Brain microvascular endothelial cell (primary cell): ENCODE measurements at places on chromosomes 7 and 10.

DNA sequence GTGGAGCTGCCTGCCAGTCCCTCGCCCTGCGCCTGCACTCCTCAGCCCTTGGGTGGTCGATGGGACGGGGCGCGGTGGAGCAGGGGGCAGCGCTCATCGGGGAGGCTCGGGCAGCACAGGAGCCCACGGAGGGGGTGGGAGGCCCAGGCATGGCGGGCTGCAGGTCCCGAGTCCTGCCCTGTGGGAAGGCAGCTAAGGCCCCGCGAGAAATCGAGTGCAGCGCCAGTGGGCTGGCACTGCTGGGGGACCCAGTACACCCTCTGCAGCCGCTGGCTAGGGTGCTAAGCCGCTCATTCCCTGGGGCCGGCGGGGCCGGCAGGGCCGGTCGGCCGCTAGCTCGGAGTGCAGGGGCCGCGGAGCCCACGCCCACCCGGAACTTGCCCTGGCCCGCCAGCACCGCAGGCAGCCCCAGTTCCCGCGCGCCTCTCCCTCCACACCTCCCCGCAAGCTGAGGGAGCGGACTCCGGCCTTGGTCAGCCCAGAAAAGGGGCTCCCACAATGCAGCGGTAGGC, 565.9 kb upstream of the NRG3 start:
- DNase-seq: no peak

DNA sequence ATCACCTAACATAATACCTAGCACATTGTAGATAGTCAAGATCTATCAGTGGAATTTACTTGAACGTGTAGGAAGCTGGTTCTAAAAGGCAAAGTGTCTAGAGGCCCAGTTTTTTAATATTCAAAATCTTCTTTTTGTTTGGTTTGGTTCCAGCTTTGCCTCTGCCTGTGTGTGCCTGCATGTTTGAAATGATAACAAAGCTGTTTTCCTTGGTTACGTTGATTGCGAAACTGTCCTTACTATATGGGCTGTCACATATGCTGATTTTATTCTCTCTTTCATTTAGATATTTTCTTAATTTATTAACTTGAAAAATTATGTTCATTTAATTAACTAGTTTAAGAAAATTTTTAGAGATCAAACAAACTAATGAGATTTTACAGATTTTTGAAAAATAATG, 237.3 kb downstream of the SEMA3A start:
- DNase-seq: peak; percentile 56

DNA sequence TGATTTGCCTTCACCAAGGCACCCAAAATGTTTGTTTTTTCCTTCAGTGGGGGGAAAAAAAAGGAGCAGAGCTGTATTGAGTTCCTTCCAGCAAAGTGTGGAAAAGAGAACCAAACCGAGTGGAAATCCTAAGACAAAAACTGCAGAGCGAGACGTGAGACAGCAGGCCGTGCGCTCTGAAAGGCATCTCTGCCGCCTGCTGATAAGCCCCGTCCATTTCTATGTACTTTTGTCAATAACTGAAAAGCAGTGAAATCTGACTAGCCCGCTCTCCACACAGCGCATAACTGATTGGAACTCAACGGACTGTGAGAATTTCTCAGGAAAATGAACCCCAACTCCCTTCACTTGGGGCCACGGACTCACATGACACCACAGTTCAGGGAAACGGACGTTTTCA, 83.2 kb downstream of the COBL start:
- DNase-seq: no peak

DNA sequence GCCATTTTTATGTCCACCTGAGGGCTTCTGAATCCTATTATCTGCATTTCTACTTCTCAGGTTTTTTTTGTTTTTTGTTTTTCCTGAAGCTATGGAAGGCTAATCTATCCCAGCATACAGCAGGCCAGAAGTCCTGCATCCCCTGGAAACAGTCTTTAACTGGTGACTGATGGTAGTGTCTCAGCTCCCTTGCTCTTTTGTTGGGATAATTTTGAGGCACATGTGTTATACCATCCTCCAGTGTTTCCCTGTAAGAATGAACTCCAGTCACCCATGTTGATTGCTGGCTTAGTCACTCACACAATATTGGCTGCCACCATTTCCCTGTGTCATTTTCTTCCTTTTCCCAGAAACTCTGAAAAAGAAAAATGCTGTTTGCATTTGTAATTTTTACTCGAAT, 1094.0 kb upstream of the LRRN3 start:
- DNase-seq: no peak

DNA sequence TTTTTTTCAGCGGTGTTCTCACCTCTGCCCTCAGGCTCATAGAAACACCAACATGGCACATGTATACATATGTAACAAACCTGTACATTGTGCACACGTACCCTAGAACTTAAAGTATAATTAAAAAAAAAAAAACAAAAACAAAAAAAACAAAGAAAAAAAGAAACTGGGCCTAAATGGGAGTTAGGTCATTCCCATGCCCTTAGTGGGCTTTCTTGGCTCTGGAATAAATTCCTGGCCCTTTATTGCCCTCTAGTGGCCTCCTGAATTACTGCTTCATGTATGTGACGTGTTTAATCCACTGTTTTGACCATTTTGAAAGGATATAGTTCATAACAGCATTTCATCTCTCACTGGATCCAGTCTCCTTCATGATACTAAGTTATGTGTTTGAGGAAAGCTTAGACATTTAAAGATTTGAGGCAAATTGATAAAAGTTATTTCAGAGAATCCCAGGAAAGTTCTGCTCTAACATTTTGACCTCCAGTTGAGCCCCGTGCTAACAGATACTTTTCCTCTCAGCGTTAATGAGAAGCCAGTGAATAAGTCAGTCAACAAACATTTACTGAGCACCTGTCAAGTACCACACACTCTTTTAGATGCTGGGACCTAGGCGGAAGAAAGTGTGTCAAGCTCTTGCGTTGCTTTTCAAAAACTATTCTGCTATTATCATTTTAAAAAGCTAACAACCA, 54.7 kb upstream of the SYPL1 start:
- peak; percentile 75 for DNase-seq

DNA sequence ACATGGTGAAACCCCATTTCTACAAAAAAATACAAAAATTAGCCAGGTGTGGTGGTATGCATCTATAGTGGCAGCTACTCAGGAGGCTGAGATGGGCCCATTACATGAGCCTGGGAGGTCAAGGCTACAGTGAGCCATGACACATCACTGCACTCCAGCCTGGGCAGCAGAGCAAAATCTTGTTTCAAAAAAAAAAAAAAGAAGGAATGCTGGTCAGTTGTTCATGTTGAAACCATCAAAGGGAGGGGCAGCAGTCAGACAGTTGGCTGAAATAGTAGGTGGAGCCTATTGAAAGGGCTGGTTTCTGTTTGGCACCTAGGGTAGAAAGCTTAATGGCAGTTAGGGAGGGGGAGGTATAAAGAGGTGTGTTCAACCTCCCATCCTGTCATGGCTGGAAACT, 323.0 kb downstream of the GALNT17 start:
- no peak for DNase-seq

GRCh38 chr10:33258967-33259366, 75.5 kb downstream of the NRP1 start:
- peak; percentile 60 for DNase-seq

GRCh38 chr10:102802920-102803534, 34.2 kb downstream of the CYP17A1 start:
- peak; percentile 97 for DNase-seq

- no peak for DNase-seq
Measured at GRCh38 chr10:76318211-76318610, 886.8 kb downstream of the LRMDA start.

GRCh38 chr10:117391436-117392205, 16.4 kb upstream of the PDZD8 start:
- no peak for DNase-seq

- no peak for DNase-seq
Measured at GRCh38 chr7:135269921-135270320, 36.3 kb downstream of the STRA8 start.

DNA sequence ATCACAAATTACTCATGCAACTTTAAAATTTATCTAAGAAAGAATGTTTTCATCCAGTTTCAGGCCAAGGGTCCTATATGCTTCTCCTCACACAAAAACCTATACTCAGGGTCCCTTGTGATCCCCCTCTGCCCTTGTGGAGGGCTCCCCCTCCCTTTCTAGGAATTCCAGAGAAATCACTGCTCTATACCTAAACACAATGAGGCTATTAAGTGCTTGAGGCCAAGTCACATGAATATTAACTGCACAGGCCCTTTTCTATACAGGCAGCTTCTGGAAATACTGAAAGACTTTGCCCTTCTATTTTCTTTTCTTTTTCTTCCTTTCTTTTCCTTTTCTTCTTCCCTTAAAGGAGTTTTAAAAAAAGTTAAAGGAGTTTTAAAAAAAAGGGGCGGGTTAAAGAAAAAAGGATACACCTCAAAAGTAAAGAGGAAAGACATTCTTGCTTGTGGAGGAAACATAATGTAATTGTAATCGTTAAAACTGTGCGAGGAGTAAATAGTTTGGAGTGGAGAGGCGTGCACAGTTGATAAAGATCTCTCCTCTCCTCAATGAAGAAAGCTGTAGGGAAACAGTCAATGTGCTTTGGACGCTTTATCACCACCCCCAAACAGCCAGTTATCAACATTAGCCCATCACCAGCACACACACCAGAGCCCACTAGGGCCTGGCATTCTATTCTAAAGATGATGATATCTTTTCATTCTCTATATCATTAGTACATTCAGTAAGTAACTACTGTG, 16.4 kb downstream of the GRB10 start:
- DNase-seq: no peak

GRCh38 chr10:48477141-48477540, 127.7 kb downstream of the ARHGAP22 start:
- DNase-seq: no peak

GRCh38 chr10:70692043-70692603, 19.8 kb downstream of the ADAMTS14 start:
- no peak for DNase-seq

DNA sequence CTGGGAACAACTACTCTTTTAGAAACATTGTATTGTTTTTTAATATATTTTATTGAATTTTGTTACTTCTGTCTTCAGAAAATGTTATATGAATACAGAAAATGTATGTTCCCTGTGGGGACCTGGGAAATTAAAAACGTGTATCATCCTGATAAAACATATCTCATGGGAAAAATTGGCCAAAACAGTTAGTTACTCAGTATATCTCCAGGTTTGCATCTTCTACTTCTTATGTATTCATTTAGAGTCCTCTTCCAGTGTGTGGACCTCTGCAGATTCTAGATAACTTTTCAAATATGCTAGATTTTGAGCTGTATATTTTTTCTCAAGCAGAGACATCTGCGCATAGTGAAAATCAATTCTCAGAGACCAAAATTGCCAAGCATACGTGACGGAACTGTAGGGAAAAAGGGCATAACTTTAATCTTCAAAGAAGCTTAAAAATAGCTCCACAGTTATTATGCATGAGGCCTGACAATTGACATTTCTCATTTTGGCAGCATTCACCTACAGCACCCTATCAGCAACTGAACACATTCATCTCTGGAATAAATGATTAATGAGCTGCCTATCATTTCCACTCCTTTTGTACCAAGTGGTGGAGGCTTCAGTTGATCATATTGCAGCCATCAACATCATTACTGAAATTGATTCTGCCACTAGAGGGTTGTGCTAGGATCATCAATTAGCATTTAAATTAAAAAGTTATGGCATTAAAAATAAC, 26.4 kb upstream of the UMAD1 start:
- no peak for DNase-seq

DNA sequence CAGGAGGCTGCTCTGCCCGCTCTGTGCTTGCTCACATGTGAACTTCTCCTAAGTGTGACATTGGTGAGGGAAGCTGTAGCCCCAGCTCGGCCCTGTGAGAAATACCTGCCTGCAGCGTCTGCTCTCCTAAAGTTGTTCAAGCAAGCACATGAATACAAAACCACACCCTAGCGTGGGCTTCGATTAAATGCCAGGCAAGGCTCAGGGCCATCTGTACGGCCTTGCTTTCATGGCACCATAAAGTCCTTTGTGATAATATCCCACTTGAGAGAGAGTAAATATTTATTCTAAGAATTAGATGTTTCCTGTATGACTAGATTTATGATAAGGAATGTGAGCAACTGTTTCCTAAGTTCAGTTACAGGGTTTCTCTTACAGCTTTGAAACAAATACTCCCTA, 262.8 kb upstream of the KLF14 start:
- DNase-seq: peak; percentile 34

- DNase-seq: no peak
Measured at GRCh38 chr7:44401692-44402091, 76.3 kb upstream of the CAMK2B start.

DNA sequence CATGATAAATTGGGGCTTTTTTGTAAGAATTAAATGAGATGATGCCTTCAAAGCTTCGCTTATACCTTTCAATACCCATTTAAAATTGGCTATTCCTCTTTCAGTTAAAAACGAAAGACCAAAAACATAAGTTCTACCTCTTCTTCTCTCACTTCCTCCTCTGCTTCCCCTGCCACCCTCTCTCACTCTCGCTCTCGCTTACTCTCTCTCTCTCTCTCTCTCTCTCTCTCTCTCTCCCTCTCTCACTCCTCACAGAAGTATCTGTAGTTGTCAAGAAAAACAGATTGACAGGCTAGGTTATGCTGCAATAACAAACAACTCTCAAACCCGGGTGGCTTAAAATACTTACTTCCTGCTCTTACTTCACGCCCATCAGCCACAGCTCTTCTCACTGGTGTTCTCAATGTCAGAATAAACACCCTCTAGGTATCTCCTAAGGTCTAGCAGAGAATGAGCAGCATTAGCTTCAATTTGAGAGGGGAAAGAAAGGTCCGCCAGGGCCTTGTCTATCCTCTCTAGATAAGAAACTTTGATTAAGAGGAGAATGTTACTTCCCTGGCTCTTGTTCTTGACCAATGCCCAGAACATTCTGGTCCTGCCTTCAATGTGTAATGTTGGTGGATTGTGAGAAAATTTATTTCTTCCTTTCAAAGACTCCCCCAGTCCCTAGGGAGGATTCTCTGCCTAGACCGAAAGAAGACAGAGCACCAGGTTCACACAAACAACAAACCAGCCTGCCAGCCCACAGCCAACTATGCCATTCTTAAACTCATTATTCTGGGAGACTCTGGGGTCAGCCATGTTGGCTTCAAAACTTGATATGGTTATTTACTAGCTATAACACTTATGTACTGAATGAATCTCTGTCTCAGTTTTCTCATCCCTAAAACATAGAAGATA, 1028.7 kb downstream of the XPNPEP1 start:
- no peak for DNase-seq

GRCh38 chr10:58352956-58353610, 18.3 kb downstream of the UBE2D1 start:
- DNase-seq: no peak

- no peak for DNase-seq
Measured at GRCh38 chr7:26278770-26279169, 12.9 kb upstream of the SNX10 start.

DNA sequence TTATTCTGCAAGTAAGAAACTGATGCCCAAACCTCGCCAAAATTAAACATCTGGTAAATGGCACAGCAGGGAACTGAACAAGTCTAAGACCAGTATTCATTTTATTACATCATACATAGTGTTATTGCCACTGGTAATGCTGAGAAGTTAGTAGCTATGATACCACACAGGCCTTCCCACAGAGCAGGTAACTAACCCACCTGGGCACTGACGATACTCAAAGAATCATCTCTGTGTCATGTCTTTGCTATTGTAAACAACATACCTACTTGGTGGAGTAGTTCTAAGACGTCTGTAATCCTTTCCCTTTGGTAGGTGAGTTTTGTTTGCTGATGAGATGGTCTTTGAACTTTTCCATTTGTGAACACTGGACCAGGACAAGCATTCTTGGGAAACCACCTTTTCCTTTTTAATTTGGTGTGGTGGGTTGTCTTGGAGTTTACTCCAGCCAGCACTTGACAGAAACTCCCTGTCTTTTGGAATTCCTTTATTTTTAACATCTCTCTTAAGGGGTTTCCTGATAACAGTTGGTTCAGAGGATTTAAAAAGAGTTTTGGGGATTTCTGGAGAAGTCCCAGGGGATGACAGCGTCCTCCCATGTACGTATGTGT, 40.9 kb downstream of the PDSS1 start:
- DNase-seq: no peak
